CD14-positive monocyte (primary cell): ENCODE measurements at places on chromosomes 2 and 18.
A peak's percentile ranks its signal among the peaks of the same experiment; 100 is the strongest.

- no peak for DNase-seq
These were observed 89.2 kb downstream of the SOCS6 start for GRCh38 chr18:70377857-70378701.

DNA sequence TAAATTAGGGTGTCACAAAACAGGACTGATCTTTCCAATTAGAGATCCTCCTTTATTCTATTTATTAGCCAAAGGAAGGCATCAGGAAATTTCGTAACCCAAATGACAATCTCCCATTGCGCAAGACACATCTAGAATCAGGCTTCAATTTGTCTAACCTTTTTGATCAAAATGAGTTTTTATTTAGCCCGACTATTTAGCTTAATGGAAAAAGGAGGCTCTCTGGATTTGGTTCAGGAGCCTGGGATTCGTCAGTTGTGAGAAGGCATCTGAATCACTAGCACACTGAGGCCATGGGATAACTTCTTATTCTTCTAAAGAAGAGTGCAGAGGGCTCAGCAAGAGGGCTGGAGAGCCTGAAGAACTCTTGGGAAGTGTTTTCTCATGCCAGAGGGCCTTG, 332.1 kb upstream of the ETAA1 start:
- DNase-seq, result no peak

DNA sequence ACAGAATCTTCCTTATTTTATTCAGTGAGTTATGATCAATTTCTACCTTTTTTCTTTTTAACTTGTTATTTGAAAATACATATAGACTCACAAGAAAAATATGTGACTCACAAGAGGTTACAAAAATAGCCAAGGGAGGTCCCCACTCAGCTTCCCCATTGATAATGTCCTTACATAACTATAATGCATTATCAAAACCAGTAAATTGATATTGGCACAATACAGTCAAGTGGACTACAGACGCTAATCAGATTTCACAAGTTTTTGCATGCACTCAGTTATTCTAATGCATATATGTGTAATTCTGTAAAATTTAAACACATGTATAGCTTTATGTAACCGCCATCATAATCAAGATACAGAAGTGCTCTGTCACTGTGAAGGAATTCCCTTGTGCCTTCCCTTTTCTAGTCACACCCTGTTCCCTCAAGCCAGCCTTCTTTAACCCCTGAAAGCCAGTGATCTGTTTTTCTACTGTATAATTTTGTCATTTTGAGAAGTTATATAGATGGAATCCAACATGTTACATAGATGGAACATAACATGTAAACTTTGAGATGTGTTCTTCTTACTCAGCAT, 118.4 kb downstream of the ALMS1 start:
- no peak for DNase-seq

- no peak for DNase-seq
These were observed 2.4 kb downstream of the ZNF236 start for GRCh38 chr18:76824754-76825153.

- DNase-seq, result peak; percentile 55
These were observed 48.0 kb upstream of the MRPL33 start for GRCh38 chr2:27723372-27724144.

GRCh38 chr2:187461294-187462261, 13.5 kb upstream of the CALCRL start:
- DNase-seq, result no peak
